Spleen (tissue), 13 donors: ENCODE measurements at places on chromosomes 1 and 21. TPM values are rescaled to one million over a fixed set of nuclear protein-coding genes. Genes with fewer than 3 reads are reported as not detected.

- DNase-seq: no peak
Measured at GRCh38 chr1:233617025-233617424, 3.1 kb downstream of the KCNK1 start.

- no peak for DNase-seq
Measured at GRCh38 chr1:36328713-36329112, 5.3 kb upstream of the EVA1B start.

DNA sequence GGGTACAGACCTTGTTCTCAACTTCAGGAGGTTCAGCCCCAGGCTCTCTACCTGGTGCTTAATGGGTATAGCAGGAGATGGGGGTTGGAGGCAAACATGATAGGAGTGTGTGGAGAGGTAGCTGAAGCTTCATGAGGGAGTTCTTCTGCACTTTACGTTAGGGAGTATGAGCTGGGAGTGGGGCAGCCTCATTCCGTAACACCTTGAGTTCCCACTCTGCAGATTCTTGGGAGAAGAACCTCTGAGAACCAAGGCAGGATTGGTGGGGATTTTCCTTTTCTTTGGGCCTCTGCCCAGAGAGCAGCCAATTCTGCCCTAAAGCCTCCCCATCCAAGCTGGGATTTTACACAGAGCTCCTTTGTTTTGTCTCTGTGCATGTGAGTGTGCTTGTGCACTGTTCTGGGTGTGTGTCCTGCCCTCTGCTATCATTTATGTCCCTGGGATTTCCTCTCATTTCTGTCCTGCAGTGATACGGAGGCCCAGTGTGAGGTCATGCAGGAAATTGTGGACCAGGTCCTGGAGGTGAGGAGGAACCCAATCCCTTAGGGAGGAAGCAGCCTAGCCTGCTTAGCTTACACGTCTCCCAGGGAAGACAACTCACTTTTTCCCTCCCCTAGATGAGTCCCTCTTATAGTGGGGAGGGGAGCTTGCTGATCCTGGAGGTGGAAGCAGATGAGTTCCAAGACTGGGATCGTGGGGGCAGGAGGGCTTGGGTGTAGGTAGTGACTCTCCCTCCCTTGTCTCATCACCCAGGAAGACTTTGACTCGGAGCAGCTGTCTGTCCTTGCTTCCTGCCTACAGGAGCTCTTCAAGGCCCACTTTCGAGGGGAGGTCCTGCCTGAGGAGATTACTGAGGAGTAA lies 11.6 kb upstream of the SLC27A3 start:
- peak; percentile 47 for DNase-seq

DNA sequence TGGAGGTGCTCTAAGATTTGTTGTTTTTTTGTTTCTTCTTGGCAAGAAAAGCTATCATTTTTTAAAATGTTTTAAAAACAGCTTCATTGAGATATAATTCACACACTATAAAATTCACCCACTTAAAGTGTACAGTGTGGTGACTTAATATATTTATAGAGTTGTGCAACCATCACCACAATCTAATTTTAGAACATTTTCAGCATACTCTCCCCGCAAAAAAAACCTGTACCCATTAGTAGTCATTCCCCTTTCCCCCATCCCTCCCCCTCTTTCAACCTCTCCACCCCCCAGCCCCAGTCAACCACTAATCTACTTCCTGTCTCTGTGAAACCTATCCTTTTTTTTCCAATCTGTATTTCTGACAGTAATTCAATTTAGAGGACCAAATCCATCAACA lies 30.6 kb downstream of the ZC3H11B start:
- no peak for DNase-seq

DNA sequence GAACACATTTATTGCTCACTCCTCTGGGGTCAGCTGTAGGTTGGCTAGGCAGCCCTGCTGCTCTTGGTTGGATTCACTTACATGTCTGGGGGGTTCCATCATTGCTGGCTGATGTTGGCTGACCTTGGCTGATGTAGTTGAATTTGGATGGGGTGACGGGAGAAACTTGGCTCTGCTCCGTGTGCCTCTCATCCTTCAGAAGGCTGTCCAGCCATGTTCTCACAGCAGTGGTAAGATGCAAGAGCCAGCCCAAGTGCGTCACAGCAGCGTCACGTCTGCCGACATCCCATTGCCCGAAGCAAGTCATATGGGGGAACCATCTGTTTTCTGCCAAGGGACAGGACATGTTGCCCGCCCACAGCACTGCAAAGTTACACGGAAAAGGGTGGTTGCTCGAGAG lies 613.5 kb downstream of the MATN1 start:
- no peak for DNase-seq

GRCh38 chr1:48677306-48678287 lies 99.1 kb downstream of the BEND5 start:
- DNase-seq: peak; percentile 85

GRCh38 chr1:229368347-229368746 lies 25.5 kb upstream of the CCSAP start:
- DNase-seq: no peak

GRCh38 chr1:60908159-60908558 lies 174.2 kb upstream of the NFIA start:
- DNase-seq: peak; percentile 51

GRCh38 chr21:36522219-36522808 lies 42.4 kb upstream of the CLDN14 start:
- no peak for DNase-seq

- DNase-seq: no peak
Measured at GRCh38 chr1:21313886-21314721, 23.8 kb upstream of the ECE1 start.

GRCh38 chr1:242629396-242629795 lies 104.9 kb upstream of the PLD5 start:
- no peak for DNase-seq

- DNase-seq: no peak
Measured at GRCh38 chr1:244181867-244182266, 130.8 kb downstream of the ZBTB18 start.

DNA sequence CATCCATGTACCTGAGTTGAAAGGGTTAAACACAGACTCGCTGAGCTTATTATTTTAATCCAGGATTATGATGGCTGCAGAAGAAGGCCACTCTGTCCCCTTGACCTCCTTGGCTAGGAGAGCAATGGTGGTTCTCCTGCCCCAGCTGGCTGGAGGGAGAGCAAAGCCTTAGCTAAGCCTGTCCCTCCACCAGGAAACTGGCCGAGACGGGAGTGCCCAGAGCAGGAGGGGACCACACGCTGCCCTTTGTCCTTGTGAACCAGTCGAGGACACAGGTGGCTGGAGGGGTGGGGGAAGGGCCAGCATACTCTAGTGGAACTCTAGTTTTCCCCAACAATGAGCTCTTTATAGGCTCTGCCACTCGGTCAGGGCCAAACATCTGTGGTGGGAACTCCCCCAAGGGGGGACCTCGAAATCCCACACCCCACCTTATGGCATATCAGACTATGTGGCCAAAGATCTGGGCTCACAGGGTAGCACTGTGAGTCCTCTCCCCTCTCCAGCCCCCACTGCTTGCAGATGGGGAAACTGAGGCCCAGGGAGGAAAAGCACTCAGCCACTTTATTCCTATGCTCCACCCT lies 12.9 kb downstream of the KIAA1614 start:
- DNase-seq: no peak

GRCh38 chr1:150567341-150567716 lies 12.1 kb downstream of the MCL1 start:
- DNase-seq: peak; percentile 86

DNA sequence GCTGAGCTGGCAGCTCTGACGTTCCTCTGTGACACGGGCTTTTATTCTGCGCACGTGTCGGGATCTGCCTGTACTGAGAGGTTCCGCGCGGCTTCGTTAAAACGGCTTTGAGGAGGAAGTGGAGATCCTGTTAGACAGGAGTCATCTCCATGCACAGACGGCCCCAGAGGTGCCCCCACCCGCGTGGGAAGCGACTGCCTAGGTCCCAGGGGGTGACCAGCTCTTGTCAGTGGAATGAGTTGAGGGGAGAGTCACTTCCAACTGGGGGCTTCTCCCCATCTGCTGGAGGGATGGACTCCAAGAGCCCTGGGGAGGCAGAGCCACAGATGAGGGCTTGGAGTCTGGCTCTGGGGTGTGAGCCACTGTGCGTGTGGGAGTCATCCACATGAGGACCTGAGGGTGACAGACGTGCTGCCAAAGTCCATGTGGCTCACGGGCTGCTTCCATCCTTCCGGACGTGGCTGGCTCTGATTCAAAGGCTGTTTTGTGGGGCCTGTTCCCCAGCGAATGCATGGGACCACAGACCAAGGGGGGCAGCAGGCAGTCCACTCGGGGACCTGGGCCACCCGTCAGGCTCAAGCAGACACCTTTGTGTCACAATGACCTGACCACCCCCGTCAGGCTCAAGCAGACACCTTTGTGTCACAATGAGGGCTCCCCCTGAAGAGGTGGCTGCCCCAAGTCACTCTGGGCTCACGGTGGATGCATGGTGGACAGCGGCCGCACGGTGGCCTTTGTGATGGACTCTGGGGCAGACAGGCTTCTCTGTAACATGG lies 26.8 kb downstream of the PTTG1IP start:
- peak; percentile 87 for DNase-seq

GRCh38 chr1:84738237-84738636 lies 48.0 kb upstream of the SSX2IP start:
- no peak for DNase-seq

GRCh38 chr1:204261746-204262505 lies 48.1 kb upstream of the GOLT1A start:
- no peak for DNase-seq

- no peak for DNase-seq
Measured at GRCh38 chr21:45872902-45873301, 108.7 kb upstream of the COL6A1 start.

DNA sequence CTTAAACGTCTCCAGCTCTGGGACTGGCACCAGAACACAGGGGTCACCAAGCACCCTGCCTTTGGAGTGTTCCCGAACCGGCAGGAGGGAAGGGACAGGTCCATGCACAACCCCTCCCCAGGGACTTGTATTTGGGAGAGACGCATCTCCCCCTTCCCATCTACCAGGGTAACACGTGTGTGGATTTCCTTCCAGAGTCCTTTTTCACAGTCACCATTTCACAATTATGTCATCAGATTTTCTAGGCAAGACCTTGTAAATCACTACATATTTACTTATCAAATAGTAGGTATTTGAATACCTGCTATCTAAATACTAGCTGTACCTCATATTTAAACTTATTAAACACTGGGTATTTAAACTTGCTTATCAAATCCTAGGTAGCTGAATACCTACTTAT lies 57.4 kb upstream of the AJAP1 start:
- DNase-seq: no peak

GRCh38 chr1:41474490-41475271 lies 9.8 kb downstream of the EDN2 start:
- peak; percentile 64 for DNase-seq

DNA sequence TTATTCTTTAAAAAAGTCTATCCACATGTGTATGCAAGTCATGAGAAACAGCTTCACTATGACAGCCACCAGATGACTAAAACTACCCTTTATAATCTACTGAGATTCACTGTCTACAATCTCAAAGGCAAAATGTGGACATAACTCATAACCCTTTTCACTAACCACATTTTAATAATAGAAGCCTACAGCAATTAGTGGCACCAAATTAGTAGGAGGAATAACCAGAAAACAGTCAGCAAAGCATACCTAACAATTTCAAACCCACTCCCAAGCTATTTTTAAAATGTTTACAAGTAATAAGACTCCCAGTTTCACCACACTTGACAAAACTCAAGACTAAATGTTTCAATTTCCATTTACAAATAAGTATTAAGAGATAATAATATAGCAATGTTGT lies 442.9 kb downstream of the PTPRC start:
- DNase-seq: no peak

DNA sequence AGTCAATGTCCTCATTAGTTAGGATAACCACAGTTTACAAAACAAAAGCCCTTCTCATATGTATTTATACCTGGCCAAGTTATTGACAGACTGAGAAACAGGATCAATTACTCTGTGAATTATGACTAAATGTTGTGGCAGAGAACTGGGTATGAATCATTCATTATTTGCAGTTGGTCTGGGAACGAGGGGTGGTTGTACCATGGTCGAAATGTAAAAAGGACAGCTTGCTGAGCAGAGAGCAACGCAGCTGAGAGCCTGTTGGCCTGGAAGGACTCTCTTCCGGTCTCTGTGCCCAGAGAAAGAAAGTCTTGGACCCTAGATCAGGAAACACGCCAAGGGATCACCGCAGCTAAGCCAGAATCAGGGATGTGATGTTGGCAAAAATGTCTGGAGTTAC lies 169.6 kb downstream of the DISC1 start:
- no peak for DNase-seq

The TNFAIP8L2 gene
- 58.8 TPM for polyA plus RNA-seq

The FMOD gene
- 8.4 TPM for polyA plus RNA-seq

The PRRX1 gene
- polyA plus RNA-seq: 5.9 TPM

The SERPINC1 gene
- polyA plus RNA-seq: 0.12 TPM

The SEMA6C gene
- 4.4 TPM for polyA plus RNA-seq

The FAF1 gene
- polyA plus RNA-seq: 20.0 TPM

The LAPTM5 gene
- polyA plus RNA-seq: 502 TPM

The ARPC5 gene
- 122 TPM for polyA plus RNA-seq

The IL10 gene
- 3.8 TPM for polyA plus RNA-seq

The LORICRIN gene
- 0.38 TPM for polyA plus RNA-seq

The KRTAP13-2 gene
- polyA plus RNA-seq: not detected

The SPRR5 gene
- not detected for polyA plus RNA-seq
